NCI-H1048 (cell line): ENCODE measurements at places on chromosomes 6 and 20.

DNA sequence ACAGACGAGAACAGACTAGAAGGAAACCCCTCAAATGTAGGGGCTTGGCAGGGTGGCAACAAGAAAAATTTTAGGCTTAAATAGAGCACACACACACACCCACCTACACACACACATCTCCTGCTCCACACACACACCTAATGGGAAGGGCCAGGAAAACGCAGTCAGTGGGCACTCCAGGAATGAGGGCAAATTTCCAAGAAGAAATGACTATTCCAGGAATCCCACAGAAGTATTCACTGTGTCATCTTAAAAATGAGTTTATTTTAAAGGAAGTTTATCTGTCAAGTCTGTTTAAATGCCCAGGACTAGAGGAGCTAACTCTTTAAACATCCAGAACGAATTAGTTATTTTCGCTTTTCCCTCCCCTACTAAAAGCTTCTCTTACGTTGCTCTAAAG is 13.0 kb downstream of the ALDH8A1 start:
- DNase-seq = no peak

GRCh38 chr6:37038292-37039198 is 33.1 kb downstream of the FGD2 start:
- DNase-seq = no peak

DNA sequence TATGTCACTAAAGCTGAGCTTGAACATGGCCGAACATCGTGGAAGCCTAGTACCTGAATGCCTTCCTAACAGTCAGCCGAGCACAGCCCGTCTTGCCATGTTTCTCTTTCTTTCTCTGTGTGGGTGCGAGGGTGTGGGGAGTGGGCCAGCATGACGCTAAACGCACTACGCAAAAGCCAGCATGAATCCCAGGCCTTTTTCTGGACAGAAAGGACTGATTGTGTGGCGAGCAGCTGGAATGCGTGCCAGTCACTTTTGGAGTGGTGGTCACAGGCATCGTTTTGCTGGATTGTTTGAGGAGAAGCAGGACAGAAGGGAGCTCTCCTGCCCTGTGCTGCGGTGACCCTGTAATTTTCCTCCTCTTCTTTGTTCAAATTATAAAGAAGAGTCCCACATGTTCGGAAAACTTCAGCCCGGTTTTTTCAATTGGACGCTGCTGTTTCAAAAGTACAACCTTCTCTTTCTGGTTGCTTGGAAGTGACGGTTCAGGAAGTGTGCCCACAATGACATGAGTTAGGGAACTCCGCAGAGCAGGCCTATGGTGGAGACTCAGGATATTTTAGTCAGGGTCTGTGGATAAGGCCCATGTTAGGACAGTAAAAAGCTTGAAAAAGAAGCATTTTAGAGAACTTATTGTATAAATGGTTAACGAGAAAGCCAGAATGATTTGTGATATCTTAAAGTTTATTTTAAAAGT is 54.3 kb downstream of the PDE7B start:
- no peak for DNase-seq

DNA sequence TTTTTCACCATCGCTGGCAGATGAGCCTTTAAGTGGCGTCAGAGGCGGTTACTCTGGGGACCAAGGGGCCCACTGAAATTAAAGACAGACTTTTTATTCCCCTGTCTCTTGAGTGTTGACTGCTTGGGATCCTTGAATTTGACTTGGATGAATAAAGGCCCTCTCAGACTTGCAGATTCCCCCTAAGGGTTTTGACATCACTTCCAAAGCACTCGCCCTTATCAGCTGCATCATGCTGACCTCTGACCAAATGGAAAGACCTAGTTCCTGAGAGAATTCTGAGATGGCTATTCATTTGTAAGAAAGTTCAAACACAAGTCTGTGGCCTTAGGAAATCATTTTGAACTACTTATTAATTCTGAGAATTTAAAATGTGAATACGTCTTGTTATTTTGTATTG is 13.5 kb upstream of the MOXD1 start:
- DNase-seq = no peak

GRCh38 chr20:62061851-62062423 is 3.7 kb downstream of the TAF4 start:
- no peak for DNase-seq

DNA sequence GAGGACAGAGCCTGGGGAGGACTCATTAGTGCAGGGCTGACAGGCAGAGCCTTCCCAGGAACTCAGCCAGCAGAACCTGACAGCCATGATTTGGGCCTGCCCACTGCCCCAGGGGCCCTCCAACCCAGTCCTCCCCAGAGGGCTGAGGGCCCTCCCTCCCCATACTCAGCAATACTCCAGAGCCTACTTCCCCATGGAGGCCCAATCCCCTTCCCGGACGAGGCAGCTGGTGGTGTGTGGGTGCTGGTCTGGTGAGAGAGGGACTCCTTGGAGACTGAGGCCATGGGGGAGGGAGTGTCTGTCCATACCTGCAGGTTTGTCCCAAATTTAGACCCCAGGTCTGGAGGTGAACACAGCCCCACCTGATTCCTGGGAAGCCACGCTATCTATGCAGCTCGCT is 120.9 kb upstream of the MLN start:
- DNase-seq = no peak

- no peak for DNase-seq
These were observed 19.6 kb upstream of the CCR6 start for GRCh38 chr6:167103041-167103891.

- no peak for DNase-seq
These were observed 1.6 kb downstream of the CCN2 start for GRCh38 chr6:131949620-131949908.

DNA sequence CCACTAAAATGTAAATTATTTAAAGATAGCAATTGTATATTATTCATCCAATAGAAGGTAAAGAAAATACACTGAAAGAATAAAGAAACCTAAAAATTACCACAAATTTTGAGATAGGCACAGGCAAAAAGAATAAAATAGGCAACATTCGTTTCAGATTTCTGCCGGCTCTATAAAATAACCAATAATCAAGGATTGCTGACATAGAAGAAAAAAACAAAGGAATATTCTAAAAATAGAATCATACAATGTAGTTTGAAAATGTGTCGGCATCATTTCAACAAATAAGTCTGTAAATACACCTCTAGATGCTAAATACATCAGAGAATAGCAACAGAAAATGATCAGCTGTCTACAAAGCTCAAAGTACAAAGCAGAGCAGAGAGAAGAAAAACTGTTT is 973.3 kb downstream of the EPHA7 start:
- no peak for DNase-seq

- no peak for DNase-seq
These were observed 19.7 kb downstream of the RBL1 start for GRCh38 chr20:37075932-37076685.

GRCh38 chr6:155108070-155108820 is 113.1 kb downstream of the TIAM2 start:
- no peak for DNase-seq

DNA sequence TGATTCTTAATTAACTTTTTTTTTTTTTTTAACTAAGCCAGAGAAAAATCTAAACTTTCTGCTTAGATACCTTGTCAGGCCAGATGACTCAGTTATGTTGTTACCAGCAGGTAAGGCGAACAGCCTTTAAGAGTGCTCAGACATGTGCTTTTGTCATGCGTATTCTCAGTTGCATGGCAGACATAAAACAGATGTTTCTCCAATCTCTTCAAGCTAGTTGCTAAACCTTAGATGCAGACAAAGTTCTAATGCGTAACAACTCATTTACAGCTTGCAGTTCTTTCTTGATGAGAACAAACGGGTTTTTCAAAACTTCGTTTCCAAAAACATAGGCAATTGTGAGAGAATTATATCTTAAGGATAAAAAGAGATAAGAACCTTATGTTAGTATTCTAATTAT is 49.6 kb upstream of the GFRAL start:
- no peak for DNase-seq

DNA sequence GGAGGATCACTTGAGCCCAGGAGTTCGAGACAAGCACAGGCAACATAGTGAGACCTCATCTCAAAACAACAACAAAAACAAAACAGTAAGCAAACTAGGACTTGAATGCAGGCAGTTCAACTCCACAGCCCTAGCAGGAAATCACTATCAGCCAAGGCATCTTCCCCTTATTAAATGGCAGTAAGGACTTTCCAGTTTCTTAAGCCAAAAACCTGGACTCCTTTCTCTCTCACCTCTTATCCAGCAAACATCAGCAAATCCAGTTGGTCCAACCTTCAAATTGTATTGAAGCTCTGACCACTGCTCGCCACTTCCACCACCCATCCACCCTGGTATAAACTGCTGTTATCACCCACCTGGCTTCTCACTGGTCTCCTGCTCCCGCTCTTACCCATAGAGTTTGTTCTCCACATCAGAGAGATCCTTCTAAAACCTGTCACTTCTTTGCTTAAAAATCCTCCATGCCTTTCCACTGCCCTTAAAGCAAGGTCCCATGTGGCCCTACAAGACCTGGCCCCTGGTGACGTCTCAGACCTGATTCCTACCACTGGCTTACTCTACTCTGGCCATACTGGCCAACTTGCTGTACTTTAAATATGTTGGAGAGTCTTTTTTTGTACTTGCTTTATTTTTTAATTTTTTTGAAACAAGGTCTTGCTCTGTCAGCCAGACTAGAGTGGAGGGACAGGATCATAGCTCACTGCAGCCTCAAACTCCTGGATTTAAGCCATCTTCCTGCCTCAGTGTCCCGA is 27.6 kb downstream of the BCL2L1 start:
- DNase-seq = no peak
